CD4-positive, alpha-beta T cell treated with Interleukin-4 for 4 hours (primary cell): ENCODE measurements at places on chromosomes 3 and 15.

GRCh38 chr15:85744579-85744978 is 50.1 kb downstream of the KLHL25 start:
- DNase-seq = no peak

GRCh38 chr3:166291186-166291955 is 454.1 kb upstream of the BCHE start:
- no peak for DNase-seq

DNA sequence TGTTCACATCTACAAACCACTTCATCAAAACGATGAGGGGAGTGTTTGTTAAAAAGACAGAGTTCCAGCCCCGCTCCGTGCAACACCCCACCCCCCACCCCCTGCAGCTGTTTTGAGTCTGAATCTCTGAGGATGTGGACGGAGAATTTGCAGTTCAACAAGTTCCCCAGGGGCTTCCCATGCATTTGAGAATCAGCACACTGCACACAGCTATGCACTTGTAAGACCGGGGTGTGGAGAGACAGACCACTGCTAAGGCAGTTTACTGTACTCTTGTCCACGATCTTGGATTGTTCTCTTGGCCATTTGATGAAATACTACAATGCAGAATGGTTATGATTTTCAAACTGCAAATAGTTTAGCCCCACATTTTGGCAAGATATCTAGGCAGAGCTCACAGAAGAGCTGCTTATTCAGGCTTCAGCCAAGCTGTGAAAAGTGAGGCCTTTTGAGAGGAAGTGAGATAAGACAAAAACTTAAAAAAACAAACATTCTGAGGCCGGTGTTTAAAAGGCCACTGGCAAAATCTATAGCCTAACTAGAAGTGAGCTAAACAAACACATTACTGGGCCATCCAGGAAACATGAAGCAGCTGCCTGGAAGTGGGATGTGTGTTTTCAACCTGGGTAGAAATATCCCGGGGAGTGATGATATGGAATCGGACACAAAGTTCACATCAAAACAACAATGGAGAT is 308.2 kb upstream of the ADAMTS9 start:
- DNase-seq = no peak

DNA sequence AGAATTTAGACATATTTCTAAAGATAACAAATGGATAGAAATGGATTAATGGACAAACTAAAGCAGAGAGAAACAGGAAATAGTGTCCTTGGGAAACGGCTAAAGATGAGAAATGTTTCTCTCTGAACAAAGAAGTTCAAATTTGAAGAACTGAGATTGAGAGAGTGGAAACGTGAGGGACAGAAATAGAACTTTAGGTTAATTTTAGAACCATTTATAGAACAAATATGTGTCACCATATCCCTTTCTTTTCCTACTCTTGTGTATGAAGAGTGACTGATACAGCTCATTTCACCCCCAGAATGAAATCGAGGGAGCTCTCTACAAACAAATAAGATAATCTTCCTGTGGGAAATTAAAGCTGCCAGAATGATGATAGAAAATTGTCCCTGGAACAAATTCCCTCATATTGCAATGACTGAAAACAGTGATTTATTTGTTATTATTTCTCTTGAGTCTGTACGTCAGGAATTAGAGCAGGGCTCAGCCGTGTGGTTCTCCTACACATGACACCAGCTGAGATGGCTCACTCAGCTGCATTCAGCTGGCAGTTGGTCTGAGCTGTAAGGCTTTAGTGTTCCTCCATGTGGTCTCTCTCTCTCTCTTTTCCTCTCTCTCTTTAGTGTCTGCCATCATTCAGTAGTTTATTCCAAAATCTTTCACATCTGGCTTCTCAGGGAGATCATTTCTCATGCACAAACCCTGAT is 46.6 kb upstream of the ARPP21 start:
- no peak for DNase-seq

GRCh38 chr3:69079269-69080159 is 651 bp downstream of the UBA3 start:
- DNase-seq = no peak

DNA sequence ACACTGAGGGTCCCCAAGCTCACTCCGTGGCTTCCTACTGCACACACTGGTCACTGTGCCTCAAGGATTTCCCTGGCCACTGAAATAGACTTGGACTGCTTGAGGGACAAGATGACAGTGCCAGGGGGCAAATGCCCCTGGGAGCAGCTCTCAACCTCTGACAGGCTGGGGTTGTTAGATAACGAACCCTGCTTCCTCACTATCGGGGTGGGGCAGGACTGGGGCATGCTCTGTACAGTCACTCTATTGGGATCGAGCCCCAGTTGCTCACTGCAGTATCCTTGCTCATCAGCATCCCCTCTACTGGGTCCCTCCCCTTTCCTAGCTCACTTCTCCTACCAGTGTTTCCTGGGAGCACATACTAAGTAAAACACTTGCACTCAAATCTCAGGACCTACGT is 610.8 kb downstream of the NTRK3 start:
- DNase-seq = no peak

GRCh38 chr15:81166636-81167305 is 29.9 kb upstream of the IL16 start:
- no peak for DNase-seq

DNA sequence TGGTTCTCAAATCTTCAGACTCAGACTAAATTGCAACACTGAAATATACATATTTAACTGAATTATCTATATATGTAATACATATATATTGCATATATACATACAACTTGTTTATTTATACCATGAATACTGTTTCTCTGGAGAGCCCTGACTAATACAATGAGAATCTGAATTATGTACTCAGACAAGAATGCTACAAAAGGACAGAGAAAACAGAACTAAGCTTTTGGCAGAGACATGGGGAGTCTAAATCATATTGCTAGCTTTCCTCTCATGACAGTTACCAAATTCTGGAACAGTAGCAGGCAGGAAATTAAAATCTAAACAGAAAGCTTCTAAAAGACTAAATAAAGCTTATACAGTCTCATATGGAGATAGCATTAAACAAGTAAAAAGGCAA is 142.4 kb upstream of the KCNMB2 start:
- DNase-seq = no peak

DNA sequence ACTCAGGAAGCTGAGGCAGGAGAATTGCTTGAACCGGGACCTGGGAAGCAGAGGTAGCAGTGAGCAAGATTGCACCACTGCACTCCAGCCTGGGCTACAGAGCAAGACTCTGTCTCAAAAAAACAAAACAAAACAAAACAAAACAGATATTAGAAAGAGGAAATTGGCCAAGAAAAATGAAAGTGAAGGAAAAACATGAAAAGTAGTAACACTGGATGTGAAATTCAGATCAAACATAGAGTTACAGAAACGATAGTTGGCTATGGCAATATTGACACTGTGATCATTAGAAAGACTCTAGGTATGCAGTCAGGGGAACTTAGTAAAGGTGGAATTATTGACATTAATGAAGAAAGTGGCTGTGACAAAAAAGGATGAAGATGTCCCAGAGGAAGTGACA is 13.2 kb upstream of the TIPARP start:
- no peak for DNase-seq

GRCh38 chr3:2211568-2211967 is 112.9 kb downstream of the CNTN4 start:
- DNase-seq = no peak

DNA sequence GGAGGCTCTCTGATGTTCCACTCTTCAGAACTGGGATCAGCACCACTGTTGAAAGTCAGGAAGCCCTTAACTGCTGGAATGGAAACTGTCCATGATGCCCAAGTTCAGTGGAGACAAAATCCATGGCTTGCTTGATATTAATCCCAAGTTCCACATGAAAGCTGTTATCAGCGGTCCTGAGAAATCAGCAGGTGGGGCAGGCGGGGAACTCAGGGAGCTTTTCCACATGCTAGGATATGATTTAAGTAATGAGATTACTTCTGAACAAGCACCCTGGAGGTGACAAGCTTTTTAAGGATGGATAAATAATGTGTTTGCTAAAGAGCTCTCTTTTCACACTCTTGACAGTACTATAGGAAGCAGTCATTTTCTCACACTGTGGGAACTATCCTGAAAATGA is 82.9 kb downstream of the CYP19A1 start:
- DNase-seq = no peak
